Inflammatory macrophage treated with lipopolysaccharide for 4 hours (primary cell): ENCODE measurements at places on chromosomes 13 and 19.
A peak's percentile ranks its signal among the peaks of the same experiment; 100 is the strongest.

- no peak for DNase-seq
Measured at GRCh38 chr19:29372461-29372860, 153.3 kb upstream of the VSTM2B start.

- peak; percentile 53 for DNase-seq
Measured at GRCh38 chr13:51728972-51729371, 75.0 kb downstream of the DHRS12 start.

DNA sequence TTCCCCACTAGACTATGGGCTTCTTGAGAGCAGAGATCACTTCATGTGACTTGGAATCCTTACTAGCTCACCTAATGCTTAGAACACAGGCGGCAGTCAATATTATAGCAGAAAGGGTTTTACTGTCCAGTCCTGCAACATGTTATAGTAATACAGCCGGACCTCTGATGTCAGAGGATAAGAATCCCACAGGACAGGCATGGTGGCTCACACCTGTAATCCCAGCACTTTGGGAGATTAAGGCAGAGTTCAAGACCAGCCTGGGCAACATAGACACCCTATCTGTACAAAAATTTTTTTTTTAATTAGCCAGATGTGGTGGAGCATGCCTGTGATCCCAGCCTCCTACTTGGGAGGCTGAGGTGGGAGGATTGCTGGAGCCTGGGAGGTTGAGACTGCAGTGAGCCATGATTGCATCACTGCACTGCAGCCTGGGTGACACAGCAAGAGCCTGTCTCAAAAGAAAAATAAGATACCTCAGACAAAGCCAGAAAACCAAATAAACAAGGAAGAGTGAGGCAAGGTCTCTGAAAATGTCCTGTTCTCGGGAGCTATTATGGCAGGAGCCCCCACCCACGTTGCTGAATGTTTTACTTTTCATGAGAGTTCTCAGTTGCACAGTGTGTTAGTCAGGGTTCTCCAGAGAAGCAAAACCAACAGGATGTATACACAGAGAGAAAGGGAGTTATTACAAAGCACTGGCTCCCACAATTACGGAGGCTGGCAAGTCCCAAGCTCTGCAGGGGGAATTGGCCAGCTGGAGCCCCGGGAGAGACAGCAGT is 100.8 kb downstream of the UBL3 start:
- DNase-seq = peak; percentile 11

DNA sequence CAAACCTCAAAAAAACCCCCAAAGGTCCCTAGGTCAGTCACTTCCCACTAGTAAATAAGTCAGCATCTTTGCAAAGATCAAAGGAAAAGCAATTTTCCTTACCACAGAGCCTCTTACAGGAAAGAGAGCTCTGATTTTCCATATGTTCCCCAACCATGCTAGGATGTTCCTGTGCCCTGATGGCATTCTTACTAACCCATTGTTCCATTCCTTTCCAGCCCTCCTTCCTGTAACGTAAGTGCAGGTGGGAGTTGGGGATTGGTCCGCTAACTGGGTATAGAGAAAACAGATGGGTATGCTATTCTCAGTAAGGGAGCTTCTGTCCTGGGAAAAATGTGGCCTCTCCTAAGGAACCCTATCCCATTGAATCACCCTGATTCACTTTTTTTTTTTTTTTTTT is 14.3 kb downstream of the DPRX start:
- DNase-seq = no peak

- no peak for DNase-seq
Measured at GRCh38 chr13:99046851-99047250, 69.0 kb upstream of the DOCK9 start.

DNA sequence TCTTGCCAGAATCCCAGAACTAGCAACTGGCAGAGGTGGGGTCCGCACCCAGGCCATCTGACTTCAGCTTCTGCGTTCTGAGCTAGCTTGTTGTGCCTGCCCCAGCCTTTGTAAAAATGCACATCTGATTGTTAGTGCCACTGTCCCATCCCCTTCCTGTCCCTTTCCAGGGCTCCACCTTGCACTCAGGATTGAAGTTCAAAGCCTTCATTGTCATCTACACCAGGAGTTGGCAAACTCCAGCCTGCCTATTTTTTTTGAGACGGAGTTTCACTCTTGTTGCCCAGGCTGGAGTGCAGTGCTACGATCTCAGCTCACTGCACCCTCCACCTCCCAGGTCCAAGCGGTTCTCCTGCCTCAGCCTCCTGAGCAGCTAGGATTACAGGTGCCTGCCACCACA is 2.9 kb downstream of the THOP1 start:
- DNase-seq = no peak

GRCh38 chr13:49774376-49775005 is 18.0 kb downstream of the KPNA3 start:
- DNase-seq = no peak

DNA sequence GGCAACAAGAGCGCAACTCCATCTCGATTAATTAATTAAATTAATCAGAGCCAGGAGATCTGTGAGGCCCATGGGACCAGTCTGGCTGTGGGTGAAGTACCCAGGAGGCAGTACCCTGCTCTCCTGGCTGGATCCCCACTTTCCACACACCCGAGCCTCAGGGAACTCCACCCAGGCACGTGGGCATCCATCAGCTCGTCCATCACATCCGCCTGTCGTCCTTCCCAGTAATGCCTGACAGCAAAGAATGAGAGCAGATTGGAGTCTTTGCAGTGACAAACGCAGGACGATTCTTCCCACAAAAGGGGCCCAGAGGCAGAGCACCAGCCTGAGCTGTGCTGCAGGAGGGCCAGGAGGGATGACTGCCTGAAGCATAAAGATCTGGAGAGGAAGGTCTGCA is 35.8 kb downstream of the VSTM2B start:
- DNase-seq = no peak

- DNase-seq = no peak
Measured at GRCh38 chr13:29535663-29536655, 59.5 kb downstream of the SLC7A1 start.

GRCh38 chr19:16652854-16653253 is 7.1 kb downstream of the SMIM7 start:
- no peak for DNase-seq

DNA sequence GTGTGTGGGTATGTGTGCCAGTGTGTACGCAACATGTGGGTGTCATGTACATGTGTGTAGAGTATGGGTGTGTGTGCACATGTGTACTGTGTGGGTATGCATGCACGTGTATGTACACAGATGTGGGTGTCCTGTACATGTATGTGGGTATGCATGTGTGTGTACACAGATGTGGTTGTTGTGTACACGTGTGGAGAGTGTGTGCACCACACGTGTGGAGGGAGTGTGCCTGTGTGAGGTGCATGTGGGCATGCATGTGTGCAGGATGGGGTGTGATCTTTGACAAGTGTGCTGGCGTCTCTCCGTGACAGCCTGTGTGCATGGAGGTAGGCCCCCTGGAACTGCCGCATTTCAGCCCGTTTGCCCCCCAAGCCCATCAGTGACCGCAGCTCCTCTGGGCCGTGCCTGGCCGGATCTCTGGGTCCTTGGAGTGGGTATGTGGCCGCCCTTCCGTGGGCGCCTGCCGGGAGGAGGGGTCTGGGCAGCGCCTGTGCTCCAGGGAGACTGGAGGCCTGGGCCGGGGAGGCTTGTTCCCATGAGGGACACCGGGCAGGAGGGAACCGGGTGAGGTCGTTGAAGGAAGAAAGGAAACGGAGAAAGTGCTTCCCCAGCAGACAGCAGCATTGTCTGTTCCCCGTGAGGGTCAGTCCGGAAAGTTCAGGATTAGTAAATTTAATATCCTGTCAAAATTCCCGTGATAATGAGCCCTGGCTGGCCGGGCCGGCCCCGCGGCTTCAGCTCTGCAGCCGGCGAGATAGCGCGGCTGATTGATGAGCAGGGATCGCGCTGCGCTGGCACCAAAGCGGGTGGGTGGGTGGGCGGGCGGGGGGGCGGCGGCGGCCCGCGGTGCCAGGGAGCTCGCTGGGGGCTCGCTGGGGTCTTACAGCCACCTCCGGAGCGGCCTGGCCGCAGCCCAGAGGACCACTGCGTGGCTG is 91.1 kb upstream of the SOX1 start:
- DNase-seq = no peak

DNA sequence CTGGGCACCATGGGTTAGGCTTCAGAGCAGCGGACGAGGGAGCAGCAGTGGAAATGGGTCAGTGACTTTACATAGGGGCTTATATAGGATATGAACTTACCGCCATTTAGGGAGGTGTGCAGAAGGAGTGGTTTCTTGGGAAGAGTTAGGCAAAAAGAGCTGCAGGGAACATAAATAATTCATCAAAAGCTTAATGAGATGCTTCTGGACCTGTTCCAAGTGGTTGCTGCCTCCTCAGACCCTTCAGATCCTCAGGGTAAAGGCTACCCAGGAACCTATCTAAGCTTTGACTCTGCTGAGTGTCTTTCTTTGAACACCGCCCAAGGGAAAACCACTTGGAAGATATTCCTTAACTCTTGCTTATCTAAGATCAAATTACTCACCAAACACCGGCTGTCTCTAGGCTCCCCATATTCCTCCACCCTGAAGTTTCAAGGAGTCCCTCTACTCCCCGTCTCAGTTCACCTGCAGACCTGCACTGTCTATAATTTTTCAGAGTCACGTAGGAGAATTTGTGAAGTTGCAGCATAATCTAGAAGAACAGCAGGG is at the start of gene IGFL4:
TSS of gene IGFL4 (minus strand) at position 51 of the 549 bp plus-strand sequence. CDS start at position 11, 40 bp downstream.
- DNase-seq = no peak

GRCh38 chr19:5407356-5407755 is 47.9 kb upstream of the ZNRF4 start:
- DNase-seq = no peak

- DNase-seq = no peak
Measured at GRCh38 chr13:40215311-40215710, 451.1 kb downstream of the FOXO1 start.
